ENCODE measurements at places on chromosomes 11 and 22.

GRCh38 chr11:31325160-31325559, 44.4 kb downstream of the DCDC1 start:
- DNase-seq, result no peak

DNA sequence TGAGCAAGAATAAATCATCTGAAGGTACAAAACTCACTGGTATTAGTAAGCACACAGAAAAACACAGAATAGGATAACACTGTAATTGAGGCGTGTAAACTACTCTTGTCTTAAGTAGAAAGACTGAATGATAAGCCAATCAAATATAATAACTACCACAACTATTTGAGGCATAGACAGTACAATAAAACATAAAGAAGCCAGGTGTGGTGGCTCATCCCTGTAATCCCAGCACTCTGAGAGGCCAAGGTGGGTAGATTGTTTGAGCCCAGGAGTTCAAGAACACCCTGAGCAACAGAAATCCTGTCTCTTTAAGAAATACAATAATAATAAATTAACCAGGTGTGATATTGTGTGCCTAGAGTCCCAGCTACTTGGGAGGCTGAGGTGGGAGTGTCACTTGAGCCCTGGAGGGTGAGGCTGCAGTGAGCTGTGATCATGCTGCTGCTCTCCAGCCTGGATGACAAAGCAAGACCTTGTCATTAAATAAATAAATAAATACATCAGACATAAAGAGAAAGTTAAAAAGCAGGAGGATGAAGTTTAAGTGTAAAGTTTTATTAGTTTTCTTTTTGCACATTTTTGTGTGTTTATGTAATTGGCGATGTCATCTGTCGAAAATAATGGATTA, 390.6 kb downstream of the DYNC2H1 start:
- DNase-seq, result no peak

GRCh38 chr11:59891781-59892181, 13.2 kb downstream of the OOSP3 start:
- DNase-seq, result no peak

DNA sequence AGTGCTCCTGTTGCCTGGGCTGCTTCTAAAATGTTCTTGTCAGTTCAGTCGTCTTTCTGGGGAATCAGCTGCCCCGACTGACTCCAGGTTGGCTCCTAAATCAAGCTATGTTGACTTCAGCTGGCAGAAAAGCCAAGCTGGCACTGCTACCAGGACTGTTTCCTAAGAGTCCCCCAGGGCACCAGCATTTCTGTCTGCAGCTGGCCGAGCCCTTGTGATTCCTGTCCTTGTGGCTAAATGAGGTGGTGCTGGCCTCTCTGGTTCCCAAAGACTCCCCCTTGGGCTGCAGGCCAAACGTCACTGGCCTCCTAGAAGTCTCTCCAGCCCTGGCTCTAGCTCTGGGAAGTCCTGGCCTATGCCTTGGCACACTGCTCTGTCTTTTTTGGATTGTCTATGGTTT, 31.1 kb downstream of the GRAMD1B start:
- no peak for DNase-seq

- no peak for DNase-seq
These were observed 89.2 kb downstream of the GALNT18 start for GRCh38 chr11:11532574-11532973.

- no peak for DNase-seq
These were observed 27.6 kb upstream of the LIPT2 start for GRCh38 chr11:74520927-74521665.

DNA sequence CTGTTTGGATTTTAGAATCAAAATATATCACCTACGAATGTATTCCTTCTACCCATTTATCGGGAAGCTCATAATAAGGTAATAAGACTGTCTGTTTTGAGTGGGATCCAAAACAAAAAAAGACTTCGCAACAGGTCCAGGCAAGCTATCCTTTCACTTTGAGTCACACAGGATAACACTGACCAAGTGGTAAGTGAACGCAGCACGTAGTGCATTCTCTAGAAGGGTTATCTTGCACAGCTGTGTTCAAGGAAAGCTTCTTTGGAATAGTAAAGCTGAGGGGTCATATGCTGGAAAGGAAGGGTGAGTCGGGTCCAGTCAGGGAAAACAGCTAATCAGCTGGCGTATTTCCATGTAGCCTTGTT, 22.3 kb upstream of the NRGN start:
- DNase-seq, result no peak

All from NCI-H1930 (cell line).